Stimulated activated CD8-positive, alpha-beta memory T cell treated with anti-CD3 and anti-CD28 coated beads, Interleukin-2, amount 100 ng/mL, for 1 hour (primary cell): ENCODE measurements at places on chromosomes 16 and 17.

DNA sequence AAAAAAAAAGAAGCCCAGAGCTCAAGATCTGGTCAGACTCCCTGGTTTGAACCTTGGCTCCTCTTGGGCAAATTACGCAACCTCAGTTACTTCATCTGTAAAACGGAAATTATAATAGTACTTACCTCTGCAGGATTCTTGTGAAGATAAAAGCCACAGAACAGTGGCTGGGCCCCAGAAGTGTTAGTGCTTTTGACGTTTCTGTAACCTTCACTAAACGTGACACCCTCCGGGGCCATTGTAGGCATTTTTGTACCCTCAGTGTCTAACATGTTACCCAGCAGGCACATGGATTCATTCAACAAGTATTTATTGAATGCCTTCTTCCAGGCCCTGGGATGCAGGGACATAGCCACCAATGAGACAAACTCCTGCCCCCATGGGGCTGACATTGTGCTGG is 58.0 kb downstream of the PITPNC1 start:
- no peak for DNase-seq

DNA sequence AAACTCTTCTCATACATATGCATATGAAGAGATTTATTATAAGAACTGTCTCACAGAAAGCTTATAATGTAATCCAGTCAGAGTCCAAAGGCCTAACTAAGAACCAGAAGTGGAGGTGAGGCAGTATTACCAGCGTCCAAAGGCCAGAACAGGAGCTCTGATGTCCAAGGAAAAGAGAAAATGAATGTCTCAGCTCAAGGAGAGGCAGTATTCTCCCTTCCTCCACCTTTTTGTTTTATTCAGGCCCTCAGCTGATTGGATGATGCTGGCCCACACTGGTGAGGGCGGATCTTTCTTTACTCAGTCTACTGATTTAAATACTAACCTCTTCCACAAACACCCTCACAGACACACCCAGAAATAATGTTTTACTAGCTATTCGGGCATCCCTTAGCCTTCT is 43.4 kb downstream of the FBXL20 start:
- DNase-seq: no peak

GRCh38 chr17:7842380-7843256 is 8.6 kb downstream of the KDM6B start:
- DNase-seq: peak; percentile 95

DNA sequence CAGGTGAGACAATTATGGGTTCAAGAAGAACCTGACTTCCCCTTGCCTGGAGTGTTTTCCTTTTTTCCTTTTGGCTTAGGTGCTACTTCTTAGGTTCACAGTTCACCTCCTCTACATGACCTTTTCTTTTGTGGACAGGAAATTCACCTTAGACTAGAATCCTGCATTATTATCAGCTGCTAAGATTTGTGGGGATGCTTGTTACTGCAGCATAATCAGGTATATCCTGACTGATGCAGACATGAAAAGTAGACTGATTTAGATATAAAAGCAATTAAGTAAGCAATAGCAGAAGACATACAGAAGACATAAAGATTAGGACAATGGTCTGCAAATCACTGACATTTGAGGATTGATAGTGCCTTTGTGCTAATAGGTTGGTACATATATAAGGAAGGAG is 168.3 kb downstream of the SALL1 start:
- DNase-seq: no peak

- DNase-seq: no peak
These were observed 208.0 kb upstream of the C17orf78 start for GRCh38 chr17:37167756-37168155.

DNA sequence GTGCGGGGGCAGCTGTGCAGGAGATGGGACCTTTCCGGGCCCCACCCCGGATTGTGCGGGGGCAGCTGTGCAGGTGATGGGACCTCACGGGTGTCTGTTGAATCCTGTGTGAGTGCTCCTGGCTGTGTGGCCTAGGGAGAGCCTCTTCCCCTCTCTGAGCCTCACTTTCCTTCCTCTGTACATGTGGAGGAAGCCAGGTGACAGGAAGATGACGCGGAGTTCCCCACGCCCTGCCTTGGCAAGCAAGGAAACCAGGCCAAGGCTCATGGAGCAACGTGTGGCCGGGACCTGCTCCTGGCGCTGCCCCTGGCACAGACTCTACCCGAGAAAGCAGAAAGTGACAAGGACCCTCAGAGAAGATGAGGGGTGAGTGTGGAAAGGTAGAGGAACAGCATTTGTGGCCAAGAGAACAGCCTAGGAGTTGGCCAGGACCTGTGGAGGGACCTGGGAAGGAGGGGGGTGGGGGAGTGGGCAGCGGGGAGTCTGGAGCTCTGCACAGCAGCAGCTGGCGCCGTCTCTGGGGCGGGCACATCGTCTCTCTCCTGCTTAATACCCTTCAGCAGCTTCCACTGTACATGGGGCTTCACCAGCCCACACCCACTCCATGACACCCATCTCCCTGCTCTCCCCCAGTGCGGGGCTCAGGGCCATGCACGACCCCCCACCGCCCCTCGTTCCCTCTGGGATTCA is 38.4 kb upstream of the PABPN1L start:
- no peak for DNase-seq

GRCh38 chr16:85252461-85252860 is 140.2 kb upstream of the CIBAR2 start:
- no peak for DNase-seq

- no peak for DNase-seq
These were observed 9.6 kb upstream of the ALDH3A1 start for GRCh38 chr17:19757536-19758180.

DNA sequence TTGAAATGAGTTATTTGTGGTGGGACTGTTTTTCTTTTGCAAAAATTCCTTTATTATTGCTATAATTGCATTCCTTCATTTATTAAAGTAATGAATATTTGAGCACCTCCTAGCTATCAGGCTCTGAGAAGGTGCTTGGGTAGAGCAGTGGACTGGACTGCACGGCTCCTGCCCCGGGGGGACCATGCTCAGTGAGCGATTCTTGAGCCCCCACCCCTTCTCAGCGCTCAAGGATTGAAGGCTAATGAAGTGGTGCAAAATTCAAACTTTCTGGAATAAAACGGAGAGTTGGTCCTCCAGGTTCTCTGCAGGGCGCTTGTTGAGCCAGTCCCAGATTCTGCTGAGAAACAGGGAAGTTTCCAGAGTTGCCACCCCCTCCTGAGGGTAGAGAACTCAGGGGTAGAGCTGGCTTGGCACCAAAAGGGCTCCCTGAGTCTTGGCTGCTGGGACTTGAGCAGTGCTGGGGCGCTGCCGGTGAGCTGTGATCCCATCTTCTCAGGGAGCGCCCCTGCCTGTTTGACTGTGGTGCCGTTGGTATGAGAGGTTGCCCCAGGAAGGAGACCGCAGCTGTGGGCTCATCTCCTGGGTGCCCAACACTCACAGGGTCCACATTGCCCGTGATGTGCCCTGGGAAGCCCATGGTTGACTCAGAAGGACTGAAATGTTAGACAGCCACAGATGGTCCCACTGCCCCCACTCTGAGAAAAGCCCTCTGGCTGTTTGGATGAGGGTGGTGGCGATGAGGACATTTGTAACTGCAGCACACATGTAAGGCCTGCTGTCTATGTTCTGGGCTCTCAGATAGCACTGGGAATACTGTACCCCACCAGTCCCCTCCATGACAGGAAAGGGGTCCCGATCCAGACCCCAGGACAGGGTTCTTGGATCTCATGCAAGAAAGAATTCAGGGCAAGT is 20.0 kb downstream of the KSR1 start:
- no peak for DNase-seq

DNA sequence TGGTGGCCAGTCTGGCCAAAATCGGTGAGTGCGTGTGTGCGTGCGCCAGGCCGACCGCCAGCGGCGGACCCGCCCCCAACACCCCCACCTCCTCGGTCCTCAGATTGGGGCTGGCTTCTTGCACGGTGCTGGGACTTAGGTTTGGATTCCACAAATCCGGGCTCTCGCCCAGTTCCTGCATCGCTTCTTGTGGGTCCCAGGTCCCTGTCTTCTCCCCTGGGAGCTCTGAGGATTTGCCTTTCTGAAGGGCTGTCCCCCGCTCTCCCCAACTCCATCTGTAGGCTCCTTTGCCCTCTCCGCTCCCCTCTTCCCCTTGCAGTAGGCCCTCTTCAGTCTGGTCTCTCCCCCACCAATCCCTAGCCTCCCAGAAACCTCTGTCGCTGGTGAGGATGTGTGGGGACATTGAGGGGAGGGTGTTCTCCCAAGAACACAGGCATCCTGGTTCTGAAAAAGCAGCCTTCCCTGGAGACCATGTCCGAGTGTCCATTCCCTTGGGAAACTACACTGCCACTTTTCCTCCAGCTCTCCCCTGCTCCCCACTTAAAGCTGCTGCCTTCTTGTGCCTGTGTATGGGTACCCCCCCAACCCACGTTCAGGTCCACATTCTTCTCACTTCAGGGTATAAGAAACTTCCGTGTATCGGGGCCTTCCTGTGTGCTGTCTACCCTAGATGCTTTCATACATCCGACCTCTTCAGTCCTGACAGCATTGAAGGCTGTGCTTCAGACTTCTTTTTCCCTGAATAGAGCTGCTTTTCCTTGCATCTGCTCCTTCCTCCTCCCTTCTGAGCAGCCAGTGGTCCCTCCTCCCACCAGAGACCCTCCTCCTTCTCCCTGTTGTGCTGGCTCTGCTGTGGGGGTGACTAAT is 632 bp downstream of the SLC9A5 start:
- DNase-seq: no peak

GRCh38 chr16:84774810-84775209 is 45.0 kb upstream of the CRISPLD2 start:
- no peak for DNase-seq

DNA sequence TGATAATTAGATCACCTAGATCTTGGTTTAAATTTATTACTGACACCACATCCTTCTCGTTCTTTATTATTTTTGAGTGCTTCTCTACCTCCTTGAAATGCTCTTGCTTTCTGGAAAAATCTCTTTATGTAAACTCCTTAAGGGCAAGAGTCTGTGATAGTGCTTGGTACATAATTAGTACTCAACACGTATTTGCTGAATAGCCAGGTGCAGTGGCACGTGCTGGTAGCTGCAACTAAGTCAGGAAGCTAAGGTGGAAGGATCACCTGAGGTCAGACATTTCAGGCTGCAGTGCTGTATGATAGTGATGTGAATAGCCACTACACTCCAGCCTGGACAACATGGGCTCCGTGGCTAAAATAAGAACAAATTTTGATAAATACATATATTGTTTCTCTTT is 63.0 kb downstream of the PPM1E start:
- DNase-seq: no peak
